Activated CD4-positive, alpha-beta T cell treated with anti-CD3 and anti-CD28 coated beads for 36 hours (primary cell): ENCODE measurements at places on chromosomes 13 and 19. TPM values are rescaled to one million over a fixed set of nuclear protein-coding genes. Genes with fewer than 3 reads are reported as not detected.

Gene GFY
- total RNA-seq: not detected

Gene CACNA1A
- 0.25 TPM for total RNA-seq

Gene FREM2
- total RNA-seq: not detected

Gene OR4F17
- not detected for total RNA-seq

Gene WTIP
- 0.60 TPM for total RNA-seq

Gene CYP4F11
- total RNA-seq: not detected
